Myometrial cell (primary cell): ENCODE measurements at places on chromosomes 1 and 21. TPM values are rescaled to one million over a fixed set of nuclear protein-coding genes. Genes with fewer than 3 reads are reported as not detected.

The CD48 gene
- total RNA-seq: not detected in 2 replicates

The NCAM2 gene
- 0.89 and 1.2 TPM in 2 replicates for total RNA-seq

The DTL gene
- 6.1 and 7.8 TPM in 2 replicates for total RNA-seq

The ESRRG gene
- total RNA-seq: under 0.01 and 0.18 TPM in 2 replicates

The PAX7 gene
- not detected in 2 replicates for total RNA-seq

The FAM89A gene
- total RNA-seq: 6.9 and 10.6 TPM in 2 replicates

The SMCP gene
- total RNA-seq: not detected in 2 replicates

The CD1B gene
- total RNA-seq: not detected in 2 replicates

The SPRR5 gene
- not detected in 2 replicates for total RNA-seq

The LINGO4 gene
- total RNA-seq: not detected in 2 replicates

The DNTTIP2 gene
- 17.4 and 22.8 TPM in 2 replicates for total RNA-seq

The LRRC38 gene
- not detected in 2 replicates for total RNA-seq

The GUCA2B gene
- not detected in 2 replicates for total RNA-seq

The SLC16A4 gene
- total RNA-seq: 37.5 and 44.3 TPM in 2 replicates

The RIPK4 gene
- not detected in 2 replicates for total RNA-seq

The TEX38 gene
- total RNA-seq: not detected in 2 replicates

The DCST2 gene
- total RNA-seq: 0.18 and 0.29 TPM in 2 replicates

The DHRS3 gene
- 82.8 and 86.8 TPM in 2 replicates for total RNA-seq

The FAM177B gene
- total RNA-seq: not detected in 2 replicates

The NCF2 gene
- total RNA-seq: not detected in 2 replicates

The MAST2 gene
- 23.2 and 27.4 TPM in 2 replicates for total RNA-seq

The COL24A1 gene
- total RNA-seq: 0.58 and 0.71 TPM in 2 replicates

The FAM72D gene
- 0.86 and 3.2 TPM in 2 replicates for total RNA-seq

The CHODL gene
- total RNA-seq: not detected in 2 replicates

The MARCKSL1 gene
- 38.6 and 39.5 TPM in 2 replicates for total RNA-seq

The CNKSR1 gene
- not detected in 2 replicates for total RNA-seq

The METTL13 gene
- 27.8 and 28.5 TPM in 2 replicates for total RNA-seq

The OR2T35 gene
- total RNA-seq: not detected in 2 replicates

The MMP23B gene
- 0.58 and 19.3 TPM in 2 replicates for total RNA-seq

The RAD54L gene
- total RNA-seq: 5.8 and 6.1 TPM in 2 replicates

The E2F2 gene
- 0.53 and 0.86 TPM in 2 replicates for total RNA-seq

The FCRL2 gene
- not detected in 2 replicates for total RNA-seq

The DHDDS gene
- total RNA-seq: 65.4 and 85.6 TPM in 2 replicates

The SPRR4 gene
- total RNA-seq: not detected in 2 replicates

The OR14K1 gene
- not detected in 2 replicates for total RNA-seq
